ENCODE measurements at places on chromosomes 7 and 10.

DNA sequence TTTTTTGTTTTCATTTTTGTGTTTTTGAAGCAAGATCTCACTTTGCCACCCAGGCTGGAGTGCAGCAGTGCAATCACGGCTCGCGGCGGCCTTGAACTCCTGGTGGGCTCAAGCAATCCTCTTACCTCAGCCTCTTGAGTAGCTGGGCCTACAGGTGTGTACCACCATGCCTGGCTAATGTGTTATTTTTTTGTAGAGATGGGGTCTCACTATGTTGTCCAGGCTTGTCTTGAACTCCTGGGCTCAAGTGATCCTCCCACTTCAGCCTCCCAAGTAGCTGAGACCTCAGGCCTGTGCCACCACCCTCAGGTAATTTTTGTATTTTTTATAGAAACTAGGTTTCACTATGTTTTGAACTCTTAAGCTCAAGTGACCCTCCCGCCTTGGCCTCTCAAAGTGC, 14.8 kb downstream of the PRKRIP1 start:
- H3K27me3 ChIP-seq = no peaks in the 10 kb centered on the region
- H3K36me3 ChIP-seq = no peaks in the 10 kb centered on the region
- no peak overlapping the region for H3K4me3 ChIP-seq

- no peaks in the 10 kb centered on the region for H3K27me3 ChIP-seq
- peak; percentile 55 for DNase-seq
- H3K27ac ChIP-seq = no peak overlapping the region
- H3K36me3 ChIP-seq = no peaks in the 10 kb centered on the region
- peaks cover 2% of the 10 kb centered on the region for H3K4me1 ChIP-seq
- H3K4me3 ChIP-seq = no peak overlapping the region
Observed at GRCh38 chr7:76108540-76109233, 60.8 kb downstream of the MDH2 start.

- H3K36me3 ChIP-seq = no peaks in the 10 kb centered on the region
- no peak overlapping the region for H3K27ac ChIP-seq
- H3K4me3 ChIP-seq = no peak overlapping the region
- H3K27me3 ChIP-seq = no peaks in the 10 kb centered on the region
- H3K4me1 ChIP-seq = peaks cover 1% of the 10 kb centered on the region
Observed at GRCh38 chr7:4610768-4611467, 71.2 kb upstream of the FOXK1 start.

DNA sequence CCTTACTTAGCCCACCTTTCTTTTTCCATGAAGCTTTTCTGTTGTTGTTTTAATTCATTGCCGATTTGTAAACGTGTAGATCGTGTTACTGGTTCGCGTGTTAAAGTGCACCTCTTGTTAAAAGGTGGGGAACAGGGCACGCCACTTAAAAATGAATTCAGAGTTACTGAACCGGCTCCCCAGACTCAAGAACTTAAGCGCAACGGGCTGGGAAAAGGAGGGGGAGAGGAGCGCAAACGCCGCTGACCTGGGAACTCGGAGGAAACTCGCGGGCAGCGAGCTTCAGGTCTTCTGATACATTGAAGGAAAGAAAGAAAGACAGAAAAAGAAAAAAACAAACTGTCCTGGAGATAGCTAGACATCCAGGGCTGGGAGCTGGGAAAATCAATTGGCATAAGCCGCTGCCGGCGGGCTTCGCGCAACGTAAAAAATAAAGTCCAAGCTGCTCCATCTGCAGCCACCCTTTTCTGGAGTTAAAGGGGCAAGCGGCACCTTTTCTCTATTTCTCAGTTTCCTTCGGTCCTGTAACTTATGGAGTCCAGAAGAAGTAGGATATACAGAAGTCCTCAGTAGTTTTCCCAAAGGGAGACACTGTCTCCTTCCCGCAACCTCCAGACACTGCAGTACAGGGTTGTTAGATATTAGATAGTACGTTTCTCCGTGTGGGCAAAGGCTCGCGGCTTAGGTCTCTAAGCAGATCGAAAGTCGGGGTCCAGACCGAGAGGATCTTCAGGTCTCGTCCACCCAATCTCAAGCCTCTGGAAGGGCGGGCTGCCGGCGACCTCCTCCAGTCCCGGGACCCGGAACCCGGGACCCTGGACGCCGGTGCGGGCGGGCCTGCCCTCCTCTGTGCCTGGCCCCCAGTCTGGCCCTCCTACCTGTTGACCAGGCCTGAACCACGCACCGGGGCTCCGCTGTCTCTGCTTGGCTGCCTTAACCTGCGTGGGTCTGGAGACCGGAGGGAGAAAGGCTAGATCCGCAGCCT, 1.8 kb upstream of the DLX6 start:
- no peak for DNase-seq
- no peak overlapping the region for H3K27ac ChIP-seq
- peaks cover 5% of the 10 kb centered on the region for H3K27me3 ChIP-seq
- no peak overlapping the region for H3K4me3 ChIP-seq
- no peaks in the 10 kb centered on the region for H3K36me3 ChIP-seq

DNA sequence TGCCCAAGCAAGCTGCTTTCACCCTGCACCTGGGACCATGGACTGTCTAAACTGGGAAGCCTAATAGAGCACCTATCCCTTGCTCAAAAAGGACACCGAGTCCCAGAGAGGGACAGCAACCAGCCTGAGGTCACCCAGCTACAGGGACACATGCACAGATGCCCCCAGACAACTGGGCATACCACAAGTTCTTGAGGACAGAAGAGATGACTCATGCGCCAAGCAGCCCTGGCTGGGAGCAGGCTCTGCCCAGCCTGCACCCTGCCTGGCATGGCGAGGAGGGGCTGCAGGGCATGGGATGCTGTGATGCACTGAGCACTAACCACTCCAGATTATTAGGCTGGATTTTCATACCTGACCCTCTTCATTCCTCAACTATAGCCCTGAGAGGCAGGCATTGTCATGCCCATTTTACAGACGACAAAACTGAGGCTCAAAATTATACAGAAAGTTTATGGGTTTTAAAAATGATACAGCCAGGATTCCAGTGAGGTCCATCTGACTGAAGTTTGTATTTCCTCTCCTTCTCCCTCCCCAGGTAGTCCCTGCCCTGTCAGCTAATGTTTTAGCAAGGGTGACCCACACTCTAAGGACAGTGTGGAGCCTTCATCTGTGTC, 289.3 kb upstream of the ZMIZ1 start:
- no peak overlapping the region for H3K27ac ChIP-seq
- H3K36me3 ChIP-seq = no peaks in the 10 kb centered on the region
- DNase-seq = no peak
- peaks cover 14% of the 10 kb centered on the region for H3K4me1 ChIP-seq

Measured in ovary (tissue), 10 donors.